ENCODE measurements at places on chromosomes 2 and 18.

DNA sequence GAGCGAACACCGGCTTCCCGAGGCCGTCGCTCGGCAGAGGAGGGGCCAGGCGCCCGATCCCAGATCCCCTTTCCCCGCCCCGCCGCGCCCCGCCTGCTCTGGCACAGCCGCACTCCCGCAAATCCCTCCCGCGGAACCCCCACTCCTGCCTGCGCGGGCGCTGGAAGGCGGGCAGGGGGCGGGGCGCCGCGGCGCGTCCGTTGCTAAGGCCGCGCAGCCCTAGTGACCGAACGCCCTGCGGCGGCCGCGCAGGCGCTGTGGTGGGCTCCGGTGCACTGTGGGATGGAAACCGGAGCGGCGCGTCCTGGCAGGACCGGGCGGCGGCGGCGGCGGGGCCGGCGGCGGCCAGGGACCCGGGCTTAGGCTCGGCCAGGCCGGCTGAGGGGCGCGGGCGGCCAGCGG is at the start of gene TRAF3IP1:
Gene TRAF3IP1 (plus strand): TSS at position 273 of the 402 bp plus-strand sequence. CDS start 145 bp downstream, outside the sequence.
- peak; percentile 85 for DNase-seq

DNA sequence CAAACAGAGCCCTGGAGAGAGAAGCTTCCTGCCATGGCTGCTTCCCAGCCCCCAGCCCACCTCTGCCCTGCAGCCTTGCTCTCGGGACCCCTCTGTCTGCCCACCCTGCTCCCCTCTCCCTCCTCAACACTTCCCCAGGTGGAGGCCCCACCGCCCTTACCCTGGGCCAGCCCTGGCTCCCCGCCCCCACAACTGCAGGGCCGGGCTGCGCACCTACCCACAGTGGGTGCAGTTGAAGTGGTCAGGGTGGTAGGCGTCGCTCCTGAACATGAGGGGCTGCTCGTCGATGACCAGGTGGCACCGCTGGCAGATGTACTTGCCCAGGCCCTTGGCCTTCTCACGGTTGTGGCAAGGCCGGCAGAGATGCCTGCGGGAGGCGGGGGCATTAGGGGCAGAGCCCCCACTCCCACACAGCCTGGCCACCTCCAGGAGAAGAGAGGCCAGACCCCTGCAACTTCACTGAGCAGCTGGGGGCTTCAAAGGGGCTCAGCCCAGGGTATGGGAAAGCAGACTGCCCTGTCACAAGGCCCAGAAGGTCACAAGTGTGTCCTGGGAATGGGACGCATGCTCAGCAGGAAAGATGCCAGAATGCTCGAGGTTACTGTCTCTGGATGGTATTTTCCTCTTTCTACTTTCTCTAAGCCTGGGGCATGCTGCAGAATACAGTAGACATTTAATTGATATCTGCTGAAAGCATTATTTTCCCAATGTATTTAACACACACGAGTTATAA is 3.1 kb upstream of the GPR17 start:
- no peak for DNase-seq

GRCh38 chr2:198165289-198165688 is 360.9 kb downstream of the PLCL1 start:
- no peak for DNase-seq

DNA sequence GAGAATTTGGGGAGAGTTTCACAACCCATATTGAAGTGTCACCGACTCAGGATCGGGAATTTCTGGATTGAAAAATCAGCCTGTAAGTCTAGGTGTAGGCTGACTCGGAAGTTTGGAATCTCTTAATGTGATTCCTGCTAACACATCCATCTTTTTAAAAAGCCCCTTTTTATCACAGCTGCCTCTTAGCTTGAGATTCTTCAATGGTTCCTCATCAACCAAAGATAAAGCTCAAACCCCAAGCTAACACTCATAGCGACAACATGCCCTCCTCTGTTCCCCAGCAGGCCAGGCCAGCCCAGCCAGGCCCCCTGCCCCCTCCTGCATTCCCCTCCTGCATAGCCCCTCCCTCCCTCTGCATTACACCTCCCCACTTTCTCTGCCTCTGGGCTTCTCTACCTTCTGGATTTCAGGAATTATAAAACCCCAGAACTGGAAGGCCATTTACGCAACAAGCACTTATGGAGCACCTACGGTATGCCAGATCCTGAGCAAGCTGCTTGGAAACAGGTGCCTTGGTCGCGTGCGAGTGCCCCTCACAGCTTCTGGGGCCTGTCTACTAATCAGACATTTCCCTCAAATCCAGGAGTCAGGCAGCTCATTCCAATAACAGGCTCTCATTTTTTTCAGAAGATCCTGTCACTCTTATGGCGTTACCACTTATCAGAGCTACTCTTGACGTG is 63.4 kb downstream of the EMX1 start:
- no peak for DNase-seq
